ENCODE measurements at places on chromosomes 7 and 10.

DNA sequence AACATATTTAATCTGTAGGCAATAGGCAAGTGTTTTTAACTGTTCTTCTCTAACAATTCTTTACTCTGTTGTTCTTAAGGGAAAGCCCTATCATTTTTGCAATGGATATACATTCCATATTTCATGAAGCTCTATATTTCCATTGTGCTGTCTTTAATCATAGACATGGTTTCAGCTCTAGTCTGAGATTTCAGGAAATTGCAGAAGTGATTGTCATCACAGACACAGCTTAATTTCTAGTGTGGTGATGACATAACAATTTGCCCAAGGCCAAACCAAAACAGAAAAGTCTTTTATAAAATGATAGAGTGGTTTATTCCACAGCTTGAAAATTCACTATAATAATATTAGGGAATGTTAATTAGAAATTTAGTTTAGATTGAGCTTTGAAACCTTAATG, 494.1 kb upstream of the SEMA3A start:
- peak; percentile 34 for DNase-seq

DNA sequence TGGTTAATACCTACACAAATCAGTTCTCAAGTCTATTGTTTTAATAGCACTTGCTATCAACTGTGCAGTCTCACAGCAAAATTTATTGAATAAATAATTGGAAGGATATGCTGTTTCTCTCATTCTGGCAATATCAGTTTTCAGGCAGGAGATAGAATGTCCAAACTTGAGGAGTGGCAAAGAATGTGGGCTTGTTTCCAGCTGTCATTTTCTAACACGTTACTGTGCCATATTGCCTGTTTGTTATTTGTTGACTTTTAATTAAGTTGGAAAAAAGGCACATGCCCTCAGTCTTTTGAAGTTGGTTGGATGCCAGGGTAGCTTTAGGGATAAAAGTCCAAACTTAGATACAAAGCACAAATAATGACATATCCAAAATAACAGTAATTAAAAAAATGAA, 52.2 kb downstream of the MAGI2 start:
- DNase-seq: no peak

DNA sequence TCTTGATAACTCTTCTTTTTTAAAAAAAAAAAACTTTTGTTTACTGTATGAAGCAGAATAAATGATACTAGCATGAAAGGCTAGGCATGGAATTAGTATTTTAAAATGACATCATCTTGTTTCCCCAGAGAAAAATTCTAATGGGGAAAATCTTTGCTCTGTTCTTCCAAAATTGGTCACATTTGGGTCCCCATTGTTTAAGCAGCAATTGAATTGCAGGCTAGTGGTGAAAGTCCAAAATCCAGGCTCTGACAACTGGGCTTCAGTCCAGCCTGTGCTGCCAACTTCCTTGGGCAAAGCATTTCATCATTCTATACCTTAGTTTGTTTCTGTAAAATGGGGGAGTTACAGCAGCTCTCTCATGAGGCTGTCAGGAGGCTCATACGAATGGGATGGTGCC, 726.4 kb downstream of the KCNMA1 start:
- DNase-seq: no peak

GRCh38 chr7:120988591-120989256, at the start of gene CPED1:
Gene CPED1 (plus strand): TSS chr7:120988711. CDS start chr7:120989622, 911 bp downstream.
- no peak for DNase-seq

GRCh38 chr7:115435178-115435577, 513.3 kb downstream of the MDFIC start:
- DNase-seq: no peak

- no peak for DNase-seq
These were observed 201.5 kb downstream of the DNAJB6 start for GRCh38 chr7:157538321-157538720.

GRCh38 chr7:148747274-148747673, 48.6 kb downstream of the CUL1 start:
- DNase-seq: no peak

DNA sequence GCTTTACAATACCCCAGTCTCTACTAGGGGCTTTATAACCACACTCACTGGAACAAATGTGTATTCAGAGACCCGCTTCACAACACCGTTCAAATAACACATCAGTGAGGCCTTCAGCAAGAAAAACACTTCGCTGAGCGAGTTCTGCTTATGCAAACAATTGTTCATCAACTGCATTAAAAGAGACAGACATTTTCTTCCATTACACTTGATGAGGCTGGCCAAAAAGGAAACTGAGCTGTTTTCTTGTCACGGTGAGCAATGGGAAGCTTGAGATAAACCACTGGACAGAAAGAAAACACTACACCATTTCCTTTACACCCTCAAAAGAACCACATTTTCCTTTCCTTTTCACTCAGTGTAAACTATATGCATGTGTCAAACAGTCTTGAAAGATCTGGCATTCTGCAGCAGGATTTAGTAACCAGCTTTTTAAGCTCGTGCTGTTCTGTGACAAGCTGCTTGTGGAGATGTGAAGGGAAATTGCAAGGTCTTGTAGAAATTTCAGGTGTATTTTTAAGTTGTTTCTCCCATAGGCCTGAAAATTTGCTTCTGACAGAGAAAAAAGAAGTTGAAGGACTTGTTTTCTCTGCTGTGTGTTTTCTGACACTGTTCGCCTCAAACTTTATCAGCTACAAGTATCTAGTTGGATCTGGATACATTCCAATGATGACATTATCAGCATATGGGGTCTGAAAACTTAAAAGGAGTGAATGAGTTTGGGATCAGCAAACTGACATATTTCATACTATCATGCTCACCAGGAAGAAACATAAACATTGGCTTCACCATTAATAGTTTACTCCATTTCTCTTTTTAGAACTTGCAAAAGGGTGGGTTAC, 693.1 kb downstream of the PARD3 start:
- no peak for DNase-seq

DNA sequence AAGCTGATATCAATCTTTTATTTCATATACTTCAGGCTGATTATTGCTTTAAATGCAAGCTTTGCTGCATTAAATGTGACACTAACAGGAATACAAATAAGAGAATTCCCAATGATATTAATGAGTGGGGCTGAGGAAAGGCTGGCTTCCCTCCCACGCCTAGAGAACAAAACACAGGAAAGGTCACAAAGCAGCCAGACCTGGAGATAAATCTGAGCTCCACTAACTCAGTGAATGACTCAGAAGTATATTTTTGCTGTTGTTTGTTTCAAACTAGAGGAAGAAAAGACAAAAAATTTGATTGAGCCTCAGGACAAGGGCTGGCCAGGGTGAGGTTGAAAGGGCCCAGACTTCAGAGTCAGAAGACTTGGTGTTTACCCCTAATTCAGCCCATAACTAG, 88.1 kb downstream of the XPNPEP1 start:
- DNase-seq: no peak

DNA sequence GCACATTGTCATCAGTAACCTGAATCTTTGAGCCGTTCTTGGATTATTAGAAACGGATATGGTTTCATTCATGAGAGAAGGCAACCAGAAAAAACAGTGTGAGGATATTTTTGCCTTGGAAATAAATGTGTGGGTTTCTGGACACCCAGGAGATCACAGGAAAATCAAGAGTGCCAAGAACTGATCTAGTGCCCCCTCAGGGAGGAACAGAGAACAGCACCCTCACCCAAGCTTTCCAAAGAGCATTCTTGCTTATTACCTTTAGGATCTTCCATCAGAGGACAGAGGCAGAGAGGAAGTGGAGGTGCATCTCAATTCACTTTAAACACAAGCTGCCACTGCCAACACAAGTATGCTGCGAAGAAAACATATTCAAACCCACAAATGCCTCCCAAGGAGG, 851.5 kb upstream of the COBL start:
- DNase-seq: no peak

DNA sequence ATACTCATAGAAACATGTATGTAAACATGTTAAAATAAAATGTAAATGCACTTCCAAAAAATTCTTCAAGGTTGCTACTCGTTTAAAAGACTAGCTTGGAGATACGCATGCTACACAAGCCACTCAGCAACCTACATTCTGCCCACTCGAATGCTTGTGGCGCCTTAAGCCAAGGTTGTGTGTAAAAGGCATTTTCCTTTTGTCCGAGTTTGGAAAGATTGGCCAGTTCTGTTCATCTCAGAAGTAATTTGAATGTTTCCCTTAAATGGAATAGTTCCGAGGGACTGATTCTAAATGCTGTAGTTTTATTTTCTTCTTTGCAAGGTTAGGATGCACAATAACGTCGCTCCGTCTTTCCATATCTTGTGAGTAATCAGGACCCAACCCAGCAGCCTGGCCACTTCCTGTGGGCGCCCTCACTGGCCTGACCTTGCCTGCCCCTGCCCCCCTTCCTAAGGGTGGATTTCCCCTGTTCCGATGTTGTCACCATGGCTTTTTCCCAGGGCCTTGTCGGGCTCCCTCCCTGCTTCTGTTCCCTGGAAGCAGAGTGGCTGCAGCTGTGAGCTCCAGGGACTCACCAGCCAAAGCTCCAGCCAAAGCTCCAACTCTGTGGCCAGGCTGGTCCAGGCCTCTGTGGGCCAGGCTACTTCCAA, 70.6 kb downstream of the PTPRE start:
- DNase-seq: peak; percentile 69

DNA sequence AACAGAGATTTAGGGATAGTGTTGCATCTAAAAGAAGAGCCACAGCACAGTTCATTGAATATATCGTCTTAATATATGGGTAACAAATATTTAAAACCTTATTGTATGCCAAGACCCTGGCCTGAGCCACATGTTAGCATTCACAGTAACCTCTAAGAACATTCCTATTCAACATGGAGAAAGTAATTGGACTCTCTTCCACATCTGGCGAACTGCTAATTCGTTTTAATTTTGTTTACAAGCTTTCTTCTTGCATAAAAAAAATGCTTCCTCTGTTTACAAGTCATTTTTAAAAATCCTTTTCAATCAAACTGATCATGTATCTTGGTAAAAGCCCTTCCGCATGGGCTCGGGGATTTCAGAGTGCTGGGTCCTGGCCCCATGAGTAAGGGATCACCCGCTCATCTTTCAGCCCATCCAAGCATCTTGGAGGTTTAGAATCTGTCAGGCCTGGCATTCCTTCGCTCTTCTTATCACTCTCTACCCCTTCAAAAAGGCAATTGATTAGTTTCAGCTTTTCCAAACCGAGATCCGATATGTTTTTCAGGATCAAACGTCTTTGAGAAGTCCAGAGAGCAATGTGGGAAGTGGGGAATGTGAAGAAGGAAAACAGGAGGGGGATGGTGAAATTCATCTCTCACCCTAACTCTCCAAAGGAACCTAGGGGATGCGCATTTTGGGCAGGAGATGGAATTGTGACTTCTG, 7.3 kb downstream of the TWIST1 start:
- no peak for DNase-seq

DNA sequence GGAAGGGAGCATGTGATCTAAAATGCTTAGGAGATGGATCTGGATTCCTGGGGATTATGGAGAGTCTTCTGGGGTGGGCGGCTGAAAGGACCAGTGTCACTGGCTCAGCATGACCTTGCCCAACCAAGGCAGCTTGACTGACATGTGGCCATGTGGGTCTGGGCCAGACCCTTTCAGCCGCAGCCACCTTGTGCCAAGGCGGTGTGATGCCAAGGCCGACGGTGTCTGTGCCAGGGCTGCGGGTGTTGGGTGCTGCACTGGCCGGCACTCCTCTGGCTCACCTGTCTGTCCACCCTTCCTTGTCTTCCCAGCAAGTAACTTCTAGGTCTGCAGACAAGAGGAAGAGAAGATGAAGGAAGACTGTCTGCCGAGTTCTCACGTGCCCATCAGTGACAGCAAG, 8.8 kb downstream of the DEPP1 start:
- no peak for DNase-seq

- no peak for DNase-seq
These were observed 652 bp upstream of the VPS26A start for GRCh38 chr10:69123306-69123746.

GRCh38 chr7:92612501-92612900, 22.3 kb upstream of the FAM133B start:
- no peak for DNase-seq

DNA sequence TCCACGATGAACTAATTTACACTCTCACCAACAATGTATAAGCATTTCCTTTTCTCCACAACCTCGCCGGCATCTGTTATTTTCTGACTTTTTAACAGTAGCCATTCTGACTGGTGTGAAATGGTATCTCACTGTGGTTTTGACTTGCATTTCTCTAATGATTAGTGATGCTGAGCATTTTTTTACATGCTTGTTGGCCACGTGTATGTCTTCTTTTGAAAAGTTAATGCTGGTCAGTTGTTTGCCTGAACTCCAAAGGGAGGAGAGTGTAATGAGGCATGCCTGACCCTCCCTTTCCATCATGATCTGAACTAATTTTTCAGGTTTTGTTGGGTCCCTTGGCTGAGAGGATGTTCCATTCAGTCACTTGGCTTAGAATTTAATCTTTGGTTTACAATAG, 50.7 kb upstream of the SVIL start:
- no peak for DNase-seq

DNA sequence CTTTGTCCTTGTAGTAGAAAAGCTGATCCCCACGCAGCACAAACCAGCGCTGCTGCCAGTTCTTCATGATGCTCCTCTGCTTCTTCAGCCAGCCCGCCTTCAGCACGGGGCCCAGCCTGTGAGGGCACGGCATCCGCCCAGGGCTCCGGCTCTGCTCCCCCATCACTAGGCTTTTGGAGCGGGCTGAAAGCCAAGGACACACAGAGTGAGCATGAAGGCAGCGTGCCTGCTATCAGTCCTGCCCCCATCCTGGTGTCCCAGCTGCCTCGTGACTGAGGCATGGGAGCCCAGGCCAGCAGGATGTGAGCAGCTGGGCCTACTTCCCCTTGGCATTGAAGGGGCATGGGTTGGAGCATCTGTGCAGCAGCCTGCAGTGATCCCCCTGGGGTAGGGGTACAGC, 21.9 kb downstream of the ARHGAP22 start:
- no peak for DNase-seq

DNA sequence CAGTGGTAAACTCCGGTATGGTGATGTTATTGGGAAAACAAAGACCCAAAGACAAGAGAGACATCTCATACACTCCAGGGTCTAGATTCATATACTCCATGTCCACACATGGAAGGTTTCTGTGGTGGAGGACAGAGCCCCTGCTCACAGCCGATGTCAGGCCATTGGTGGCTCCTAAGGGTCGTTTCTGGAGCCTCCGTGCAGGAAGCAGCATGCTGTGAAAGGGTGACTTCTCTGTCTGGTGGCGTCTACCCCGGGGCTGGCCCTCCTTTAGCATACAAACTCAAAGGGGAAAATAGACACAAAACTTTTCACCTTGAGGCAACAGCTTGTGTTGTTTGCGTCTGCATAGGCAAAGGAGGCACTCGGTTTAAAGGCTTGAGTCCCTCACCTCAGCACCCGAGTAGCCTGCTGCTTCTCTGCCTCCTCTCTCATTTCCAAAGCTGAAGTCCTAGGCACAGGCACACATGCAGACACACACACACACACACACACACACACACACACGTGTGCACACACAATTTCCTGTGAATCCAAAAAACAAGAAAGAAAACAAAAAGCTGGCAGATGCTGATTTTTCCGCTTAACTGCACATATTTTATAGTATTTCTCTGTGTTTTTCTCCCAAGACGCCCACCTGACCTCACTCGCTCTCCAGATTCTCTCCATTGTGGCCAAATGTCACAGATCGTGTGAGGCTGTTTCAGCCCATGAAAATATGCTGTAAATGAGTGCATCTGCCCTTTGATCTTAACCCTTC, 601.4 kb upstream of the MGMT start:
- no peak for DNase-seq

- no peak for DNase-seq
These were observed 12.9 kb upstream of the SNX10 start for GRCh38 chr7:26278770-26279169.

All from glomerular endothelial cell (primary cell).